Thoracic aorta (tissue), 2 donors: ENCODE measurements at places on chromosomes 13 and 19. TPM values are rescaled to one million over a fixed set of nuclear protein-coding genes. Genes with fewer than 3 reads are reported as not detected.
A peak's percentile ranks its signal among the peaks of the same experiment; 100 is the strongest.

- H3K27ac ChIP-seq = no peak overlapping the region
- H3K4me3 ChIP-seq = no peak overlapping the region
- H3K36me3 ChIP-seq = no peaks in the 10 kb centered on the region
- H3K4me1 ChIP-seq = no peaks in the 10 kb centered on the region
- no peak for DNase-seq
Measured at GRCh38 chr19:19230999-19231398, 19.2 kb downstream of the NCAN start.

DNA sequence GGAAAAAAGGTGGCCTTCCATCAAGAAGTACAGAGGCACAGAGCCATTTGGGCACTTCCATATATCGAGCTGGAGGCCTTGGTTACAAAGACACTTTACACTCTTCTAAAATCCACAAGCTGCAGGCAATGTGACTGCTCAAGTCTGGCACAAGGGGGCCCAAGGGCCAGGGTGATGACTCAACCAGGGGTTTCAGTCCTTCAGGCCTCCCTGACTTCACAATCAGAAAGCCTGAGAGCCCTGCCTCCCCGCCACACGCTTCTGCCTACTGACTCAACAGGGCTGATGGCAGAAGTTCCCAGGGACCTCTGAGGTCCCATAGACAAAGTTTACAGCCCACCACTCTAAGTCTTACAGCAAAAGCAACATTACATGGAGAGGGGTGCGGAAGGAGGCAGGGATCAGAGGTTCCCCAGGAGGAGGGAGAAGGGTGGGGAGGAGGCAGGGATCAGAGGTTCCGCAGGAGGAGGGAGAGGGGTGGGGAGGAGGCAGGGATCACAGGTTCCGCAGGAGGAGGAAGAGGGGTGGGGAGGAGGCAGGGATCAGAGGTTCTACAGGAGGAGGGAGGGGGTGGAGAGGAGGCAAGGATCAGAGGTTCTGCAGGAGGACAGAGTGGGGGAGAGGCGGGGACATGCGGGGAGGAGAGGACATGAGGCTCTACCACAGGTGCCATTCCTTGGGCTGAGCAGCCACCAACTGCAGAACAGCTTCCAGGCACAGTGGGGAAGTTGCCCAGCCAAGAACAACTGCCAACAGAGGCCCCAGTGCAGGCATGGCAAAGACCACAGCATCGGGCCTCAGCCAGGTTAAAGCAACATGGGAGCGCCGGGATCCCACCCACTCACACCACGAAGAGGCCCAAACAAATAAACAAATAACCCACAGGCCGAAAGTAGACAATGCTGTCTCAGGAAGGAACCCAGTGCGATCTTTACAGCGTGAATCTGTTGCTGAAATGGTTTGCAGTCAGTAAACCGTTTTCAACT lies 52.0 kb downstream of the SLC7A1 start:
- H3K27me3 ChIP-seq = no peaks in the 10 kb centered on the region
- H3K4me1 ChIP-seq = no peaks in the 10 kb centered on the region
- no peak overlapping the region for H3K27ac ChIP-seq
- no peak overlapping the region for H3K4me3 ChIP-seq
- no peaks in the 10 kb centered on the region for H3K36me3 ChIP-seq
- no peak for DNase-seq

GRCh38 chr13:113468472-113469201 lies 15.3 kb upstream of the ADPRHL1 start:
- H3K36me3 ChIP-seq = peaks cover 5% of the 10 kb centered on the region
- DNase-seq = no peak
- H3K27ac ChIP-seq = no peak overlapping the region
- no peaks in the 10 kb centered on the region for H3K4me1 ChIP-seq
- no peaks in the 10 kb centered on the region for H3K27me3 ChIP-seq

GRCh38 chr19:8451885-8452284 lies 7.1 kb downstream of the HNRNPM start:
- no peak overlapping the region for H3K27ac ChIP-seq
- H3K36me3 ChIP-seq = peaks cover 5% of the 10 kb centered on the region
- no peaks in the 10 kb centered on the region for H3K27me3 ChIP-seq
- no peak for DNase-seq
- no peak overlapping the region for H3K4me3 ChIP-seq

- H3K4me1 ChIP-seq = no peaks in the 10 kb centered on the region
- no peaks in the 10 kb centered on the region for H3K27me3 ChIP-seq
- H3K27ac ChIP-seq = no peak overlapping the region
- no peak overlapping the region for H3K4me3 ChIP-seq
- no peaks in the 10 kb centered on the region for H3K36me3 ChIP-seq
Measured at GRCh38 chr13:48733739-48734335, 80.1 kb downstream of the CYSLTR2 start.

DNA sequence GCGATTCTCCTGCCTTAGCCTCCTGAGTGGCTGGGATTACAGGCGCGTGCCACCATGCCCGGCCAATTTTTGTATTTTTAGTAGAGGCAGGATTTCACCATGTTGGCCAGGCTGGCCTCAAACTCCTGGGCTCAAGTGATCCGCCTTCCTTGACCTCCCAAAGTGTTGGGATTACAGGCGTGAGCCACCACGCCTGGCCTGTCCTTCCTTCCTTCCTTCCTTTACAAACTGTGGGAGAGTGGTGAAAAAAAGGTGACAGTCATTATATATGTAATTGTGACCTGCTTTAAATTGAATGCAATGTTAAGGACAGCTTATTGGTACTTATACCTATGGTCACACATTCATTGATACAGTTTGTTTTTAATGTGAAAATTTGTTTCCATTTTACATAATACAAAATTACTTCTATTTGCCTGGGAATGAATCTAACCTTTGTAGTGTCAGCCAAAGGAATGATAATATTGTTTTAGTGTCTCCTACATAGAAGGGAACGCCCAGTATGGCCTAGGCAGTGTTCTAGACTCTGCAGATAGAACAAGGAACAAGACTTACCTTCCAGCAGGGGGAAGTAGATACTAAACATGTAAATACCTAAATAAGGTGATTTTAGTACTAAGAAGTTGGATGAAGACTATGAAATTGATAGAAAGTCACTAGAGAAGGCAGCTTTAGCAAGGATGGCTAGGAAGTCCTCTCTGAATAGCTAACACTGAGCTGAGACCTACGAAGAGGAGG lies 146.3 kb downstream of the GGACT start:
- H3K4me3 ChIP-seq = no peak overlapping the region
- no peak overlapping the region for H3K27ac ChIP-seq
- no peaks in the 10 kb centered on the region for H3K27me3 ChIP-seq
- peaks cover 19% of the 10 kb centered on the region for H3K4me1 ChIP-seq

DNA sequence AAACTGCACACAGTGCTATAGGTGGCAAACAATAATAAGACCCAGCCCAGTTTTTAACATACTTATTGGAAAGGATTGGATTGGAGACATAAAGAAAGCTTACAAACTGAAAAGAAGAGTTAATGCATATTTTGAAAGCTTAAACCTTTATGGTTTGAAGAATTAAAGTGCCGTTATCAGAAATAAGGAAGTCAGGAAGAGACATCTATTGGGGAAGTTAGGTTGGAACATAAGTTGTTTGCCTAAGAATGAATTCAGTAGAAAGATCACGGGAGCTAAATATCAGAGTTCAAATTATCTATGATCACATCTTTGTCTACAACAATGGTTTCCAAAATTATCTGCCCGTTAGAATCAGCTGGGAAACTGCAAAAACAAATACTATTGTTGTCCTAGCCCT lies 767.9 kb downstream of the PCDH9 start:
- H3K4me1 ChIP-seq = no peaks in the 10 kb centered on the region
- H3K36me3 ChIP-seq = no peaks in the 10 kb centered on the region
- H3K27ac ChIP-seq = no peak overlapping the region
- no peaks in the 10 kb centered on the region for H3K27me3 ChIP-seq
- no peak for DNase-seq

GRCh38 chr13:112743451-112744167 lies 53.8 kb downstream of the ATP11A start:
- H3K27me3 ChIP-seq = no peaks in the 10 kb centered on the region
- H3K4me1 ChIP-seq = no peaks in the 10 kb centered on the region

DNA sequence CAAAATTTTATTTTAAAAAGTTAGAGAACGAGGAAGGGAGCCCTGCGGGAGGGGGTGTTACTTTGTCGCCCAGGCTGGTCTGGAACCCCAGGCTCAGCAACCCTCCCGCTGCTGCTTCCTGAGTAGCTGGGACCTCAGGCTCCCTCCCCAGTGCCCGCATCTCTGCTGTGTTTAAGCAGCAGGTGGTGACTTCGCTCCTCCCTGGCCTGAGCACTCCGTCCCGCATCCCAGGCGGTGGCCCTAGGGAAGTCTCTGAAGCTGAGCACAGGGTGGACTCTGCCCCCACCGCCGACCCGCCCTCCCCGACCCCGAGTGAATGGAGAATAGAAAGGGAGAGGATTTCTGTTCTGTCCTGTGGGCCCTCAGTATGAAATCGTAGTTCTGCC lies 30.5 kb downstream of the ZNF701 start:
- H3K4me1 ChIP-seq = peaks cover 7% of the 10 kb centered on the region
- H3K27me3 ChIP-seq = no peaks in the 10 kb centered on the region
- peak overlapping the region; percentile 89 for H3K27ac ChIP-seq
- H3K36me3 ChIP-seq = peaks cover 5% of the 10 kb centered on the region
- no peak for DNase-seq

DNA sequence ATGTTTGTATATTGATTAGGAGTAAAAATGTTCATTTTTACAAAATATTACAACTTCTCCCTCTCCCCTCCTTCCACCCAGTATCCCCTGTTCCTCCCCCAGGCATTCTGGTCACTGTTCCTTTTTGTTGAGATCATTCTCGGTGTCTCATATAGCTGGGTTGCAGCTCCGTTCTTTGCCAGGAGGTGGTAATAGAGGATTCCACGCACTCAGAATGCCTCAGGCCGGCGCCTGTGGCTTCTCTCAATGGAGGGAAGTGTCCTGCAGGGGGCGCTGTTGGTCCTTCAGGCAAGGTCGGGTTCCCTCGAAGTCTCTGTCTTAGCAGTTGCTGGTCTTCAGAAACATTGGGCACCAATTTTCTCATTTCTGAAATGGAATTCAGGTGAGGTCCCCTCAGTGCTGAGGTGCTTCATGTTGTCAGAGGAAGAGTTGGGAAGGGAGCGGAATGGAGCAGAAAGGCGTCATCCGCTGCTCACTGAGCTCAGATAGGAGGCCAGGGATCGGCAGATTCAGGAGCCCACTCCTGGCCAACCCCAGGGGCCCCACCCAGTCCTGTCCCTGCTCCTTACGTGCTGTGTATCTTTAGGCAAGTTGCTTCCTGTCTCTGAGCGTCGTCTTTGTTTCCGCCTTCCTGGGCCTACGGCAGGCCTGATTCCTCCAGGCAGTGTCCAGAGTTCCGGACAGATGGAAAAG lies 10.3 kb upstream of the GARIN5A start:
- H3K27ac ChIP-seq = no peak overlapping the region
- DNase-seq = no peak
- no peaks in the 10 kb centered on the region for H3K4me1 ChIP-seq
- H3K27me3 ChIP-seq = no peaks in the 10 kb centered on the region
- no peak overlapping the region for H3K4me3 ChIP-seq
- H3K36me3 ChIP-seq = peaks cover 10% of the 10 kb centered on the region

- DNase-seq = no peak
- H3K27me3 ChIP-seq = no peaks in the 10 kb centered on the region
- no peaks in the 10 kb centered on the region for H3K36me3 ChIP-seq
Measured at GRCh38 chr13:55038230-55038629, 2009.6 kb downstream of the OLFM4 start.

PPP5C gene
- 107 TPM for total RNA-seq

NLRP4 gene
- total RNA-seq = not detected
